ENCODE measurements at places on chromosomes 12 and 14.

DNA sequence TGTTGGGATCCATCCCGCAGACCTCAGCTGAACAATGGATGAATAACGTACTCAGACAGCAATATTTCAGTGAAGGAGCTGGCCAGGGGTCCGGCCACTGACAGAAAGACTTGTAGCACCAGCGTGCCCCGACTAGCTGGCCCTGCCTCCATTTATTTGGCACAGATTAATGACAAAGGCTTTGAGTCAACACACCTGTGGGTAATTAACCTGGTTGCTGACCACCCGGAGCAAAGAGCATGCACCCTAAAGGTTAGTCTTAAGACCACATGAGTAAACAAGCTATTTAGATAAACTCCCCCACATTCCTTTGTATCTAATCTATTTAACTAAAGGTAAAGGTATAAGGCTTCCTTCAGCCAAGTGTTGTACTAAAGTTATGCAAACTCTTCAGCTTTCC, 868.6 kb downstream of the LRFN5 start:
- no peak for DNase-seq

- DNase-seq = no peak
Observed at GRCh38 chr14:72783741-72784140, 110.2 kb downstream of the DPF3 start.

- no peak for DNase-seq
Observed at GRCh38 chr14:67749341-67750084, 47.8 kb downstream of the RDH12 start.

DNA sequence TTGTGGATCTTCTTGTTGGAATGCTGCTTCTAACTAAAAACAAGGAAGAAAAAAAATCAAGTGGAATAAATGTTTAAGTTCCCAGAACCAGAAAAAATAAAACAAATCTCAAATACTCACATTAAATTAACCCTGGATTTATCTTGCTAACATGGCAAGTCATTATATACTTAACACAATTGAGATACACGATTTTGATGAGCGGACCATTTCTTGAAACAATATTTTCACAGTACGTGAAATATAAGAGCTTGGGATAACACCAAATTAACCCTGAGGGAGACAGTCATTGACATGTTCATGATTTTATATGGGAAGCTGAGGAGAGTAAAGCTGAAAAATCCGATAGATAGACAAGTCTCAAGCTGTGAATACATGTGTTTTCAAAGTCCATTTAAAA, 128.6 kb downstream of the PTCSC3 start:
- DNase-seq = no peak

DNA sequence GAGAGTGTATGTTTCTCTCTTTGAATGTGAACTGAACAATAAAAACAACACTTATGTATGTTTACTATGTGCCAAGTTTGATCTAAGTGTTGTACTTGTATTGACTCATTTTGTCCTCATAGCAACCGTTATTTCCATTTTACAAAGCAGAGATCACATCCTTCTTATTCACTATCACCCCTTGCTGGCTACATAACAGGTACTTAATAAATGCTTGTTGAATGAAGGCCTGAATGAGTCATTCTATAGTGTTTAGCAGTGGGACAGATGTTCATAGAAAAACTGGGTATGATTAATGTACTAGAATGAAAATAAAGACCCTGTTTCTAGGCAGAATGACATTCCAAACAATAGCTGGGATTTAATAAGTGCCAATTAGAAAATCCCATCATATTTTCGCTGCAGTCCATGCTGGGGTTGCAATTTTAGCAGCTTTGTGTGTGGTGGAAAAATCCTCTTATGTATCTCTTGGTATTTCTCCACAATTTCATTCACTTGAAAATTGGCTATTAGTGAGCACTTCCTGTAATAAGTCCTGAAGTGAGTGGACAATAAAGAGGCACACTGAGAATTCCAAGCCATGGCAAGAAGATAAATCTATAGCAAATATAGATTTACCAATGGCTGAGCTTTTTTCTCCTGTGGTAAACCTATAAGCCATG, 86.0 kb downstream of the FAR2 start:
- DNase-seq = no peak

DNA sequence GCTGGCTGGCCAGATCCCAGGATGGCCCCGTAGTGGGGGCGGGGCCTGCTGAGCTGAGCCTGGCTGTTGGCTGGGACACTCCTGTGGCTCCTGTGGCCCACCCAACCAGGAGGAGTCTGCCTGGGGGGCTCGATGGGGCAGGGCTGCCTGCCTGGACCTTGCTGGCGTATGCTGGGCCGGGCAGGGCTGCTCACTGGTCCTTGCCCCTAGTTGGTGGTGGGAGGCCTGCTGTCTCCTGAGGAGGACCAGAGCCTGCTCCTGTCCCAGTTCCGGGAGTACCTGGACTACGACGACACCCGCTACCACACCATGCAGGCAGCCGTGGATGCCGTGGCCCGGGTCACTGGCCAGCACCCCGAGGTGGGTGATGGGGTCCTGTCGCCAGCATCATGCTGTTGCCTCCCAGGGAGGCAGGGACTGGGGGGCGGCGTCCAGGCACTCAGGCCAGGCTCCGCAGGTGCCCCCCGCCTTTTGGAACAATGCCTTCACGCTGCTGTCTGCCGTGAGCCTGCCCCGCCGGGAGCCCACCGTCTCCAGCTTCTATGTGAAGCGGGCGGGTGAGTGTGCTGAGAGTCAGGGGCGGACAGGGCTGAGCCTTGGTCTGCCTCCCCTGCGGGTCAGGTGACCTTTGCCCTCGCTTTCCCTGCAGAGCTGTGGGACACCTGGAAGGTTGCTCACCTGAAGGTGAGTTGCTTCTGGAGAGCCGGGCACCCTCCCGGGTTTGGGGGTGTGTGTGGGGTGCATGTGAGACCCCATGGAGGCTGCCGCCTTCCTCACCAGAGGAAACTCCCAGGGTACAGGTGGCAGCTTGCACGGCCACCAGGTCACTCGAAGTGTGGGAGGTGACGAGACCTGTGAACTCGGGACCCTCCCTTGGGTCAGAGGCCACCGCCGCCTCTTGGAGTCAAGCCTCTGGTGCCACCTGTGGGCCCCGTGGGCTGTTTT, 3.4 kb downstream of the NOC4L start:
- no peak for DNase-seq

GRCh38 chr14:102798926-102799325, 21.7 kb downstream of the TRAF3 start:
- no peak for DNase-seq

DNA sequence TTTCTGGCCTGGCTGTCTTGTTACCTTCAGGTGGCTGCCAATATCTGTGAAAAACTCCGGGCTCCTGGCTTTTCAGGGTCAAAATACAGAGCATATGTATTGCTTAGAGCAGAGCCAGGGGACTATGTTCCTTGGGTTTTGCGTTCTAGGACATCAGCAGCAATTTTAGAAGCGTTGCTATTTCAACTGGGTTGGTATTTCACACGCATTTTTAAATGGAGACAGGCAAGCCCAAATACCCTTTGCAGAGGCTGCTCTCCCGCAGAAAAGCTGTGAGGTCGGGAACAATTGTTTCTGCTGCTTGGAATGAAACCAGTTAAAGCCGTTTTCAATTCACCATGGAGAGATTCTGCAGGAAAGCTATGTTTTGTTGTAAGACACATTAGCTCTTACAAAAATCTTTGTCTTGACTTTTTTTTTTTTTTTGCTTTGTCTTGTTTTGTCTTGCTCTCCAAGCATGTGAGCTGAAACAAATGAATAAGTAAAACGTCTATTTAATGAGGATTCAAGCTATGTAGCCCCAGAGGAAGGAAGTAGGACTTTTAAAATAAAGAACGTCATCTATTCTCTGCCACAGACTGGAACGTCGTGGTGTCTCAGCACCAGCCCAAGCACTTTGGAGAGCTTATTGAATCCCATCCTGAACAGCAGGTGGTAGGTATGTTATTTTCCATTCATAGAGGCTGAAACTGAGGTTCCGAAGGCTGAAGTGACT, 181.0 kb upstream of the TBX3 start:
- DNase-seq = no peak

- DNase-seq = no peak
Observed at GRCh38 chr12:120500581-120500980, 4.7 kb downstream of the DYNLL1 start.

DNA sequence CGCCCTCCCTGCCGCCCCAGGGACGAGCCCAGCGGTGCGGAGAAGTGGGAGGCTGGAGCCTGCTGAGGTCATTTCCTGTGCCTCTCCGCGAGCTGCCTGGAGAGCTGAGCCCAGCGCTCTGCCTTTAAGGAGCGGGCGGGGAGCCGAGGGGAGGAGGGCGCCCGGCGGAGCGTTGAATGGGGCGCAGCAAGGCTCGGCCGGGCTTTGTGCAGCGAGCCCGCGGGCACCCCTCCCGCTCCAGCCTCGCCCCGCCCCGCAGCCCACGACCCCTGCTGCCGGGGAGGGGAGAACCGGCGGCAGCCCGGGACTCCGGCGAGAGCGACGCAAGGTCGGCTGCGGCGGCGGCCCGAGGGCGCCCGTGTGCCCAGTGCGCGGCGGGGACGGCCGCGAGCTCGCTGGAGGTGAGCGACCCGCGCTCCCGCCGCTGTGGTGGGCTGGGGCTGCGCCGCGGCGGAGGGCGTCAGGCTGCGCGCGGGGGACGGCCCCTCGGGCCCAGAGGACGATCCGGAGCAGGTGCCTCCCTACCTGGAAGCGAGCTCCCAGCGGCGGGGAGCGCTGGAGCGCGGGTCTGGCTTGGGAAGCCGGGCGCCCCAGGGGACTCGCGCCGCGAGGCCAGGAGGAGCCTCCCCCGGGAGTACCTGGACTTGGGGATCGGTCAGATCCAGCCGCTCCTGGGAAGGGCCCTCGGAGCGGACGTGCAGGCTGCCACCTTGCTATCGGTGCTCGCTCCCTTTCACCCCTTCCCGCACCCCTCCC, at the start of gene PLEKHH1:
Gene PLEKHH1 (plus strand): TSS at position 293 of the 756 bp plus-strand sequence. CDS start 8,578 bp downstream, outside the sequence.
- peak; percentile 70 for DNase-seq

- DNase-seq = no peak
Observed at GRCh38 chr12:46942579-46942978, 116.8 kb upstream of the SLC38A4 start.

GRCh38 chr14:71833476-71833875, 98.8 kb upstream of the RGS6 start:
- DNase-seq = no peak

DNA sequence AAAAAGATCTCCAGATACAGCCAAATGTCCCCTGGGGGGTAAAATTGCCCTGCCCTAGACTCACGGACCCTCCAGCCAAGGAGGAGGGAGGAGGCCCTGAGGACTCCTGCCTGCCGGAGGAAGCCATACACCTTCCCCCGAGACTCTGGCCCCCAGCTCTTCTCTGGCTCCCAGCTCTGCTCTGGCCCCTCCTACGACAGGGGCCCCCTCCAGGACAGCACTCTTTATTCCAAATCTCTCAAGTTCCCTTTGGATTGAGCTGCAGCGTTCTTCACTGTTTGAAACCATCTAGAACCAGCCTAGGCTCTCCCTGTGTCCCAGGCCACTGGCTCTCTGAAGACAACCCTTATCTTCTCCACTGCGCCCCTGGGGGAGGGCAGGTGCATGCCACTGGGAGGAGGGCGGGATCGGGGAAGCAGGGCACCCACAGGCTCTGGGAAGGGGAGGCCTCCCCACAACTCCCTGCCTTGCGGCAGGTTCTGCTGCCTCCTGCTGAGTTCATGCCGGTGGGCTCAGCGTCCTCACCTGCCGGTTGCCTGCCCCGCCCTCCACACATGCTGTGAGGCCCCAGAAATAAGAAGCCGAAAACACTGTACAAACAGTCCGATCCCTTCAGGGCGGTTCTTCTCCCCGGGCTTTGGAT, 112.7 kb downstream of the DICER1 start:
- DNase-seq = no peak

DNA sequence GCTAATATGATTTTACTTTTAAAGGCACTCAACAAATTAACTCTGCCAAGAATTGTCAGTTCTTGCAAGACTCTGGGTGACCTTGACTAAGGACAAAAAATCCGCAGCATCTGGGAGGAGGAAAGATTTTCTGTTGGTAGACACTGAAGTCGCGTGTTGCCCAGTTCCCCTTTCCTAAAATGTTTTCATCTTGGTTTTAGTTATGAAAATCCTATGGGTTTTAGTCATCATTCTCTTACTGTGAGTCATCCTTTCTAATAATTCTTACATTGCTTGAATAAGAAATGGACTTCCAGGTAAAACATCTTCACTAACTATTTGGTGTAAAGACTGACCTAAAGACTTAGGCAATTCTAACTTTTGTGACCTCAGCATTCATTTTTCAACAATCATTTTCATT, 9.1 kb downstream of the GSG1 start:
- DNase-seq = no peak

- DNase-seq = no peak
Observed at GRCh38 chr12:1003600-1004271, 12.7 kb downstream of the ERC1 start.

GRCh38 chr12:53190108-53190729, 9.5 kb upstream of the CSAD start:
- DNase-seq = peak; percentile 45

DNA sequence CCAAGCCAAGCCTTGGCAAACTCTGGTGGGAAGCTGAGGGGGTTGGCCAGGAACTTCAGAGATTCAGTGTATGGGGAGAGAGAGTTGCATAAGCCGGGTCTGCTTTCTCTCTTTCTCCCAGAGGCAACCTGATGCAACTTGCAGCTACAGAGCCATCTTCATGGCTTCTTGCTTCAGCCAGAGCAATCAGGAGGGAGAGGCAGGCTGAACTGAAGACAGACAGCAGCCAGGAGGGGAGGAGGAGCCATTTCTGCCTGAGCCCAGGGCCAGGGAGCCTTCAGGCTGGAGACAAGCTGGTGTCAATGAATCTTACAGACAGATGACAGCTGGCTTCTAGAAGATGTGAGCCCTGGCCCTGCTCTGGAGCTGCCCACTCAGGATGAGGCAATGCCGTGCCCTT, 18.7 kb downstream of the NPC2 start:
- DNase-seq = no peak

GRCh38 chr14:51044961-51045360, 49.9 kb downstream of the TRIM9 start:
- no peak for DNase-seq

DNA sequence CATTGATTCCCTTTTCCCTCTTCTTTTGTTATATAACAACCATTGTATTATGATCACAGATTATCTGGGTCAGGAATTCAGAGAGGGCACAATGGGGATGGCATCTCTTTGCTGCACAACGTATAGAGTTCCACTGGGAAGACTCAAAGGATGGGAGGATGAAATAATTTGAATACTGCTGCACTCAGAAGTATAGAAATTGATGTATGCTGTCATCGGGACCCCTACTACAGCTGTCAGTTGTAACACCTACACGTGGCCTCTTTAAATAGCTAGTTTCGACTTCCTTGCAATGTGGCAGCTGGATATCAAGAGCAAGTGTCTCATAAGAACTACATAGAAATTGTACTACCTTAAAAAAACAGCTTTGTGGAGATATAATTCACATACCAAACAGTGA, 408.1 kb downstream of the PDZRN4 start:
- no peak for DNase-seq

DNA sequence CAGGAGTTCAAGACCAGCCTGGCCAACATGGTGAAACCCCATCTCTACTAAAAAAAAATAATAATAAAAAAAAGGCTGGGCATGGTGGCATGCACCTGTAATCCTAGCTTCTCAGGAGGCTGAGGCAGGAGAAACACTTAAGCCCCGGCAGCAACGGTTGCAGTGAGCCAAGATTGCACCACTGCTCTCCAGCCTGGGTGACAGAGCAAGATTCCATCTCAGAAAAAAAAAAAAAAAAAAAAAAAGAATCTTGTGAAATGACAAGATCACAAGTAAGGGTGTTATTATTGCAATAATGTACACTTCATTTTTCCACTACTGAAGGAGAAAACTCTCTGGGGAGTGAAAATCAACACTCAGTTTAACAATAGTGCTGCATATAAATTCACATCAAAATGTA, 8.8 kb upstream of the PTGR2 start:
- no peak for DNase-seq

Data from cerebellar cortex (tissue), 1 donor.